ENCODE measurements at places on chromosomes 5 and 9.

DNA sequence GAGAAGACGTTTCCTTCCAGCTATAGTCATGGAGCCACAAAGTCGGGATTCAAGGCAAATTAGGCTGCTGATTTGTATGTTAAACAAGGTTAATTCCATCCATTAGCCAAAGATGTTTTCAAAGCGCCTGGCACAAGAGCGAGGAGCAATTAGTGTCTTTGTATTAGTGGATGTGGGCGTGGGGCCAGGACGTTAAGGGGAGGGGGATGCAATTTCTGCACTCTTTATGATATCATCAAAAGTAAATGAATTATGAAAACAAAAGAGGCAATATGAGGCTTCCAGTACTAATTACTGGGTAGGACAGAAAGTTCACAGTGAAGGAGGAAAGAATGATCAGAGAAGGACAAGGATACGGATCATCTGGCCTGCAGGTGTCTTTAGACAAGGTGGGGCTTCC, 230.9 kb upstream of the MSX2 start:
- no peak for DNase-seq

- no peak for DNase-seq
Measured at GRCh38 chr9:120916991-120917880, 9.4 kb downstream of the TRAF1 start.

DNA sequence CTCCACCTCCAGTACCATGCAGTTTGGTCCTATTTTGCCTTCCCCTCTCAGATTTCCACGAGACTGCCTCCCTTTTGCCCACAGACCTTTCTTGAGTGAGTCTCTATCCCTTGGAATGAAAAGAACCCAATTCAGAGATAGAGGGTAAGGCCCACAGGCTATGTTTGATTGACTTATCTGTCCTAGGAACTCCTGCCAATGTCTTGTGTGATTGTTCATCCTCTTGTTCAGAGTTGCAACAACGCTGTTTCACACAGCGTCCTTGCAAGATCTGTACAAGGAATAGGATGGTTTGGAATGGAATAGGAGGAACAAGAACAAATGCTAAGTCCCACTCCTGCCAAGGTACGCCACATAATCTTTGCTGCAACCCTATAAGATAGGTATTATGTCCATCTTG, 142.2 kb upstream of the ABCA1 start:
- DNase-seq, result no peak

DNA sequence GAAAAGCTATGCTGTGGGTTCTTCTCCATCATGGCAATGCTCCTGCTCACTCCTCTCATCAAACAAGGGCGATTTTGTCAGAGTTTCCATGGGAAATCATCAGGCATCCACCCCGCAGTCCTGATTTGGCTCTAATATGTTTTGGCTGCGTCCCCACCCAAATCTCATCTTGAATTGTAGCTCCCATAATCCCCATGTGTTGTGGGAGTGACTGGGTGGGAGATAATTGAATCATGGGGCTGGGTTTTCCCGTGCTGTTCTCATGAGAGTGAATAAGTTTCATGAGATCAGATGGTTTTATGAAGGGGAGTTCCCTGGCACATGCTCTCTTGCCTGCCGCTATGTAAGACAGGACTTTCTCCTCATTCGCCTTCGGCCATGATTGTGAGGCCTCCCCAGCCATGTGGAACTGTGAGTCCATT, 163.8 kb downstream of the GADD45G start:
- DNase-seq, result no peak

GRCh38 chr5:178143901-178144300, 9.8 kb downstream of the NHP2 start:
- no peak for DNase-seq

DNA sequence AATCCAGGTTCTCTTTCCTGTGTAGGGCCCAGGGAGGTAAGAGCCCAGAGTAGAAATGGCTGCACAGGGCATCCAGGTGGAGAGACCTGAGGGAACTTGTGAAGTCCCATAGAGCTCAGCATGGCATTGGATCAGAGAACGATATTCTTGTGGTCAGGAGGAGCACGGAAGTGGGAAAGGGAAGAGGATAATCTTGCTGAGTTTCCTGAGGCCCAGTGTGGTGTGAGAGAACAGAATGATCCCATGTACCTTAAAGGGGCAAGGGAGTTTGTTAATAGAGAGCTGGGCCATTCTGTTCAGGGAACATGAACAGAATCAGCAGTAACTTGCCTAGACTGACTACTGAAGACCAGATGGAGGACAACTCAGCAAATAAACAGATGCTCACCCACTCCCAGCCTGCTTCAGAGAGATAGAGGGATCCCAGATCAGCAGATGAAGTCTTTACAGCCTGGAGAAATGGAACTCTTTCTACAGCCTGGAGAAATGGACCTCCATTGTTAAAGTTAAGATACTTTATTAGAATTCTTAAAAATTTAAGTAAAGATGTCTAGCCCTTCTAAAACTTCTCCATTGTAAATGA, 119.7 kb upstream of the ELL2 start:
- no peak for DNase-seq

- no peak for DNase-seq
Measured at GRCh38 chr9:136575626-136576268, 29.9 kb upstream of the NOTCH1 start.

- no peak for DNase-seq
Measured at GRCh38 chr5:63022403-63022802, 443.8 kb downstream of the LRRC70 start.

GRCh38 chr5:175444060-175444904, at the start of gene DRD1:
Gene DRD1 (minus strand): TSS chr5:175444182. CDS start chr5:175443099, 1,083 bp downstream.
- peak; percentile 76 for DNase-seq

GRCh38 chr5:181215997-181216989, 6.8 kb upstream of the TRIM41 start:
- no peak for DNase-seq

DNA sequence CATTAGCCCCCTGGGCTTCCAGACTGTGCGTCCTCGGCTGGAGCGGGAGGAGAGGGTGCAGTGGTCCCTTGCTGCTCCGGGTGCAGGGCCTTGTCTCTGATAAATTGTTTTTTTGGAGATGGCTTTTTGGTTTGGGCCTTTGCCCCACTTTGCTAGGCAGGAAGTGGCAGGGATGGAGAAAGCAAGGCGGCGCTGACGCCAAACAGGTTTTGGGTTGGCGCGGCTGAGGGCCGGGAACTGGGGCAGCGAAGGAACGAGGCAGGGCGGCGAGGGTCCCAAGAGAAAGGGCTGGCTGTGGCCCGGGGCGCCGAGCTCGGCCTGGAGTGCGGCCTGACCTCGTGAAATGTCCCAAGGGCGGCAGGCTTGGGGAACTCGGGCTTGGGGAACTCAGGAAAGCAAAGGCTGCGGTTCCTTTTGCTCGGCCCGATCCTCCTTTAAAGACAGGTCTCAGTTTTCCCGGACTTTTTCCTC, 4.1 kb downstream of the LHX2 start:
- DNase-seq, result no peak

GRCh38 chr5:5979761-5980537, 398.4 kb downstream of the MED10 start:
- DNase-seq, result no peak

DNA sequence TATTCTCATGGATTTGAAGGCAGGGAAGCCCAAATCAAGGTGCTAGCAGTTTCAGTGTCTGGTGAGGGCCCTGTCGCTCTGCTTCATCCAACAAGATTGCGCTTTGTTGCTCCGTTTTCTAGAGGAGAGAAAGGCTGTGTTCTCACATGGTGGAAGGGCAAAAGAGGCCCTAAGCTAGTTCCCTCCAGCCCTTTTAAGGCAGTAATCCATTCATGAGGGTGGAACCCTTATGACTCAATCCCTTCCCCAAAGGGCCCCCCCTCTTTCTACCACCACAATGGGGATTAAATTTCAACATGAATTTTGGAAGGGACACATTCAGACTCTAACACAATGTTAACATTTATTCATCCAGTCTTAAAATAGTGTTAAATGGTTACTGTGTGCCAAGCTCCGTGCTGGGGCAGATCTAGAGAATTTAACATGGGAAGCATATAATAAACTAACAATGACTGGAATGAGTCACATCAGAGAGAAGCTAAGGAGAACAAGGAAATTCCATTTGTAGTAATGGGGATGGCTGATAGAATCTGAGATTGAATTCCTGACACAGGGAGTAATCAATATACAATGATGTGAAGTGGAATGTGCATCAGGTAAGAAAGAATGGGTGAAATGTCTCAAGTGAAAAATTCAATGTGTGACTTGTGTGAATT, 382.8 kb upstream of the ZNF608 start:
- no peak for DNase-seq

- DNase-seq, result no peak
Measured at GRCh38 chr9:87119328-87119881, 172.1 kb upstream of the GAS1 start.

GRCh38 chr5:58244819-58245475, 214.9 kb downstream of the PLK2 start:
- no peak for DNase-seq

DNA sequence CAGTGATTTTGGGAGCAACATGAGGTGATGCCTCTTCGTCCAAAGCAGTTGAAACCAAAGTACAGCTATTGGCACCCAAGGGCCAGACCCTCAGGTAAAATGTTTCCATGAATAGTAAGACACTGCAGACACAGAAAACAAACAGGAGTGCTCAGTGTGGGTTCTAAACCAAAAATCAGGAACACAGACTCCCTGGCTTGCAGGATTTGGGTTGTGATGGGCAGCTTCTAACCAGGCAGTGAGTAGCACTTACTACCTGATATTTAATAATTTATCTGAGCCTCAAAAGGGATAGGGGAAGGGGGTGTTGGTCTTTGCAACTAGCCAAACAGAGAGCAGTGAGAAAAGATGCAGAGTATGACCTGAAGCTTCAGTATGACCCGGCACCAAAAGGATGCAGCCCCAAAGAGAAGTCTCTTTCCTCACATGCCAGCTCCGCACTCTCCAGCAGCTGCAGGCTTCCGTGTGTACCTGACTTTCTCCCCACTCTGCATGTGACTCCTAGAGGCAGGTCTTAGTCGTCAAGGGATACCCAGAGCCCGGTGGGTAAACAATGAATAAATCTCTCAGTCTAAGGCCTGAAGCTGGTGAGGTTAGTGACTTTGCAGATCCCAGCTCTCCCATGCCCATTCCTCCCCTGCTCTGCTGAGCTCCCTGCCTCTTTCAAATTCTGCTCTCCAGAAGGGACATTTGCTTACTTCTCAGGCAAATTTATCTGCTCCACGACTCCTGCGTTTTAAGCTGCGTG, 105.4 kb upstream of the SPOCK1 start:
- no peak for DNase-seq

- no peak for DNase-seq
Measured at GRCh38 chr9:72464857-72465592, 56.4 kb upstream of the TMC1 start.

- no peak for DNase-seq
Measured at GRCh38 chr9:84861455-84861854, 191.9 kb downstream of the NTRK2 start.

DNA sequence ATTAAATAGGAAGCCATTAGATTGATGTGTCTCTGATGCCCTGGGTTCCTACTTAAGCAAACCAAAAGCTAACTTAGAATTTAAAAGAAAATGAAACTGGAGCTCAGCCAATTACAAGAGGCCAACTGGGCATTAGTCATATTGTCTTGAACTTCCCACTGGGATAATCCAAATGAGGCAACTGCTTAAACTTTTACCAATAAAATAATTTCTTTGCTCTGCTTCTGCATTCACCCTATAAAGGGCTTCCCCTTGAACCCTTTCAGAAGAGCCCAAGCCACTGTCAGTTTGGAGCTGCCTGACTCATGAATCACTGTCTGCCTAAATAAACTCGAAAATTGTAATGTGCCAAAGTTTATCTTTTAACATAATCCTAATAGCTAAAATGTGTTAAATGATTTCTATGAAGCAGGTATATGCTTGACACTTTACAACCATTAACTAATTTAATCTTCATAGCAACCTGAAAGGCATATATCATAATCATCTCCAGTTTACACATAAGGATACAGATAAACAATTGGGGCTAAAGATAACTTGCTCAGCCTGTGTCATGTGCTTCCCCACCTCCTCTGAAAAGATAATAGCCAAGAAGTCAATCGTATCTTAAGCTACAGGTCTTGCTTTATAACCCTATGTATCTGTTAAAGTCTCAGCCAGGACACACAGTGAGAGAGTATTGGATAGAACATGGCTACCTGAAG, 11.5 kb downstream of the GPR150 start:
- DNase-seq, result no peak

DNA sequence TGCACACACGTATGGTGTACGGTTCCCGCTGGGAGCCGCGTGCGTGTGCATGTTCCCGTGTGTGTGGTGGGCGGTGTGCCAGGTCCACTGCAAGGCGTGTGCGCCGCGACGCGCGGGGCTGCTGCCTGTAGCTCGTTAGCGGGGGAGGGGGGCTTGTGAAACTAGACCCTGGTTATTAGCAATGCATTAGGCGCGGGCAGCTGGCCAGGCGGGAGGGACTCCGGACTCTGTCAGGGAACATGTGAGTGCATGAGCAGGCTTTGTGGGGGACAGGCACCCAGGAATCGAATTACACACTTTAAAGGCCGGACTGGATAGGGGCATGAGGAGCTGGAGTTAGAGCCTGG, 32.2 kb upstream of the ENHO start:
- DNase-seq, result no peak

GRCh38 chr9:74772121-74772520, 115.6 kb downstream of the TRPM6 start:
- no peak for DNase-seq

DNA sequence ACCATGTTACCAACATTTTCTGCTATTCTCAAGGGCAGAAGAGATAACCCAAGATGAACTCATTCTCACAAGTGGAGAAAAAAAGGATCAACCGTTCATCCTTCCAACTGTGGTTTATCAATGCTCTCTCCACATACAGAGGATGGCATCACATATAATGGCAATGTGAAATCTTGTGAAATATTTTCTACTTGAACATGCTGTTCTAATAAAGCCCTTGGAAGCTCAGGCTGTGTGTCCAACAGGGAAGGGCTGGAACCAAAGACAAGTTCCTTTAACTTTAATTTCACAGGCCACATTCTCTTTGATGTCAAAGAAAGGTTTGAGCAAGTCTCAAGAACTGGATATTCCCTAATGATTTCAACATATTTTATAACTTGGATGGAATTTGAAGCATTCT, 230.5 kb downstream of the SPOCK1 start:
- no peak for DNase-seq

DNA sequence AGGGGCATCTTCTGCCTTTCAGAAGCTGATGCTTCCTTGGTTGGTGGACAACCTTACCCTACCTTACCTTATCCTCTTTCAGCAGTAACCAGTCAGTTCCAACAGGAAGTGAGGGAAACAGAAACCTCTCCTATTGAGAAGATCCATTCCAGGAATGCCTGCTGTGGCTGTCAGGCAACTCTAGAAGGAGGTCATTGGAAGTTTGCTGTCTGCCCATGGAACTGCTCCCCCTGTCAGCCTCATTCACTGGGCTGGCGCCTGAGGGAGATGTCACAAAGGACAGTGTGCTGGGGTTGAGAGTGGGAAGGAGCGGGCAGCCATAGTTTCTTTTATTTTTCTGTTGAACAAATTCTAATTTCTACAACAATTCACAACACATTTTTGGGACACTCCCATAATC, 54.7 kb downstream of the IRX1 start:
- no peak for DNase-seq

DNA sequence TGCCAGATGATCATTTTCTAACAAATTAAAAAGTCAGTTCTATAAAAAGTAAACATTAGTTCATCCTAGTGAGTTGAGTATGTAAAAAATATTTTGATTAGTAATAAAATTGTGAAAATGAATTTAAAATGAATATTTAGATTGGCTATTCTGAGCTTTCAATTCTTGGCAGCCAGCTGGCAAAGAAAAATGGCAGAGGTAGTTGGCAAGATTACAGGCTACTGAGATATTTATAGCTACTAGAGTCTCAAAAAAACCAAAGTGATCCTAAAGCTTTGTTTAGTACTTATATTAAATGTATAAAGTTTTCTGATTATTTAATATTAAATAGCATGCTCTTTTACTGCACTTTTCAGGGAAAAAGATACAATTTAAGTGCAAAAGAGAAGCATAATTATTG, 25.0 kb downstream of the SGTB start:
- DNase-seq, result no peak

GRCh38 chr5:180862645-180863044, 1.6 kb upstream of the ZFP62 start:
- DNase-seq, result no peak

Measured in GM12891 (cell line).